ENCODE measurements at places on chromosomes 6 and 20.

DNA sequence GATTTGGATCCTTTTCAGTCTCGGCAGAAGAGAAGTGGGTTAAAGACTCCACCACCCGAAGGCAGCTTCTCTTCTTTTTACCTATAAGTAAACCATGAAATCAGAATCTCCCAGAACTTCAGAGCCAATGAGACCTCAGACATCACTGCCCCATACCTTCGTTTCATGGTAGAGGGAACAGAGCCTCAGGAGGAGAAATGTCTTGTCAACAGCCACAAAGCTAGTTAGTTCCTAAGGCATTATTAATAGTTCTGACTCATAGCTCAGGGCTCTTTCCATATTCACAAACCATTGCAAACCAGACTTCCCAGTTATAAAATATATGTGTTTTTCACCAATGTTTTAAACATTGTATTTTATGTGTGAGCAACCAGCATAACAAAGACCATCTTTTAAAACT, 118.7 kb upstream of the RIPOR2 start:
- DNase-seq: no peak

DNA sequence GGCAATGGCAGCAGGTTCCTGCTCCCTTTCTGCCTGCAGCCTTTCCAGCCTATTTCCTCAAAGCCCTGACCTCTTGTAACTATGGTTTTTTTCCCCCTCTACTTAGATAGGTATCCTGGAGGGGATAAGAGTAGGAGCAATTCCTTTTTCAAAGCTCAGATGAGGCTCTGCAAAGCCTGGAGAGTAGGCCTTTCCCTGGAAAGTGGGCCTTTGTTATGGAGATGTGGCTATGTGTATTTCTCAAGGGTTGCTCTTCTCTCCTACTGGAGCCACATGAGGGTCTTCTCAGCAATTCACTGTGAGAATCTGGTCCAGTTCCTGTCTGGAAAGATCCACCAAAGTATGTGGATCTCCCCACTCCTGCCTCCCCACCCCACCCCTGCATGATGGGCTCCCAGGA, 96.0 kb downstream of the DTD1 start:
- no peak for DNase-seq

DNA sequence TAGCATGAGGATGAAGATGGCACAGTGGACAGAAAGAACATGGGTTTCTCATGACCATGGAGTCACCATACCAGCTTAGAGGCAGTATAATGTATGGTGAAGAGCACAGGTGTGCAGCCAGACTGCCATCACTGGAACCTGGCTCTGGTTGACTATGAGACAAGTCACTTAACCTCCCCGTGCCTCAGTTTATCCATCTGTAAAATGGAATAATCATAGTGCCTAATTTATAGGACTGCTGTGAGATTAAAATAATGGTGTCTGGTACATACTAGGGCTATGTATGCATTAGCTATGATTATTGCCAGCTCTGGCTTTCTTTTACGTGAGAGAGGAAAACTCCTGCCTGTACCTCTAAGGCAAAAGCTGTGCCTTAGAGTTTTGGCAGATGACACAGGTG, 19.4 kb downstream of the SLC35B3 start:
- DNase-seq: no peak

- no peak for DNase-seq
Measured at GRCh38 chr6:41280381-41281057, 6.0 kb downstream of the TREM1 start.

- no peak for DNase-seq
Measured at GRCh38 chr20:57396984-57397692, 5.9 kb downstream of the RBM38 start.

GRCh38 chr6:52013035-52013434, 74.4 kb downstream of the PKHD1 start:
- DNase-seq: no peak

DNA sequence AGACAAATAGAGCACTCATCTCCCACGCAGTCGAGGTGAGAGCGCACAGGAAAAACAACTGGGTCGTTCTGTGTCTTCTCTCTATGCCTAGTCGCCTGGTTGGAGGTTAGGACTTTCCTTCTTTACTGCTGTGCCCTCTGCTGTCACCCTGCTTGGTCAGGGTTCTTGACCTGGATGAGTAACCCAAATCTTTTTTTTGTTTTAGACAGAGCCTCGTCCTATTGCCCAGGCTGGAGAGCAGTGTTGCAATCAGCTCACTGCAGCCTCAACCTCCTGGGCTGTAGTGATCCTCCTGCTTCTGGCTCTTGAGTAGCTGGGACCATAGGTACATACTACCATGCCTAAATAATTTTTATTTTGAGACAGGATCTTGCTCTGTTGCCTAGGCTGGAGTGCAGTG, 24.5 kb downstream of the PRPF6 start:
- no peak for DNase-seq

DNA sequence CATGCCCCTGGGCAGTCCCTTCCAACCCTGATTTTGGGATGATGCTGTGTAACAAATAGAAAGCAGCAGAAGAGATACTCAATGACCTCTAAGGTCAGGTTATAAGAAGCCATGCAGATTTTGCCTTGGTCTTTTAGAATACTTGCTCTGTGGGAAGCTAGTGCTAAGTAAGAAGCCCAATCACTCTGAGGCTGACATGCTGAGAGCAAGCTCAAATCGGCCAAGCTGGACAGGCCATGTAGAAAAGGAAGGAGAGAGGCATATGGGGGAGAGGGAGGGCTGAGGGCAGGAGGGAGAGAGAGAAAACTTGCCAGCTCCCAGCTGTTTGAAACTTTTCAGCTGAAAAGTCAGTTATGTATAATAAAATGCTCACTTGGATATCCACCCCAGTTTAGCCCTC, 1021.6 kb upstream of the MAP3K7 start:
- DNase-seq: no peak

GRCh38 chr6:24668997-24669361, 2.1 kb downstream of the ACOT13 start:
- no peak for DNase-seq

DNA sequence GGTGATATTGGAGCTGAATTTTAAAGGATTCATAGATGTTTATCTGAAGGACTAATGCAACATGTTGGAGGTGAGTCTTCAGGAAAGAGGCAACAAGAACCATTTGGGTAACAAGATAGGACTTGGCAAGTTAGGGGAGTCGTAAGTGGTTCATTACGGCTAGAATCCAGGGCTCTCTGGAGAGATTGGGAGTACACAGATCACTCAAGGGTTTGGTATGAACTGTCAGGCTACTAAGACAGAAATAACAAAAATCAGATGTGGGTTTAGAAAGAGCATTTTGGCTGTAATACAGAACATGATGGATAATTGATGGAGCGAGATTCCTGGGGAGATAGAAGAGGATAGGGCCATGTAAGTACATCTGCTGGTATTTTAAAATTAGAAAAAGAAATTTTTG, 86.3 kb upstream of the ESR1 start:
- DNase-seq: no peak
